Activated naive CD4-positive, alpha-beta T cell treated with Interleukin-2 at 50 U/mL for 16 hours (primary cell): ENCODE measurements at places on chromosomes 16 and 17.

DNA sequence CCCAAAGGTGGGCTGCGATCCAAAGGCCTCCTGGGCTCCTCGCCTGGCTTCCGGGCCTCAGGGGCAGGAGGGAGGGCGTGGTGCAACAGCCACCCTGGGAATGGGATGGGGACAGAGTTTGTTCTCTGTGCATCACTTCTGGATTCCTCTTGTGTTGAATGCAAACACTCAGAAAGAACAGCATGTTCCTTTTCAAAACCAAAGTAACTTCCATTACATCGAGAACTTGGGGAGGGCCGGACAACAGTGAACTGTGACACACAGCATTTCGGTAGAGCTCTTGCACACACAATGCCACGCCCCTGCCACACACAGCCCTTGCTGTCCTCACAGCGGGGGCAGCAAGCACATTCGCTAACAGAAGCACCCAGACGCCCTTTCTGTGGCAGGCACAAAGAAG is 36.1 kb upstream of the FASN start:
- no peak for DNase-seq

DNA sequence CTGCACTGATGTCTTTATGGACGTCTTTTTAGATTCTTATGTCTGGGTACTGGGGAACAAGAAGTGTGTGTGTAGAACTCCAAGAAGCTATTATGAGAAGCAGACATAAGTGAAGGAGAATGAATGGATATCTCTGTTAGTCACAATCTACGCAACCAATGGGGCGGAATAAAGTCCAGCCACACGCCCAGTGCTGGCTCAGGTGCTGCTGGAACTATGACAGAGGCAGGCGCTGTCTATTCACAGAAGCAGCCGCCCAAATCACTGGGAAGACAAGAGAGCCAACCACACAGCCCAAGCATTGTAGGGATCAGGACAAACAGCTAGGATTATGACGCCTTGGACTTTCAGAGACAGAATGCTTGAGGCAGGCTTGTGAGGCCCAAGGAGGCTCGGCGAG is 43.9 kb upstream of the ICAM2 start:
- DNase-seq = no peak

DNA sequence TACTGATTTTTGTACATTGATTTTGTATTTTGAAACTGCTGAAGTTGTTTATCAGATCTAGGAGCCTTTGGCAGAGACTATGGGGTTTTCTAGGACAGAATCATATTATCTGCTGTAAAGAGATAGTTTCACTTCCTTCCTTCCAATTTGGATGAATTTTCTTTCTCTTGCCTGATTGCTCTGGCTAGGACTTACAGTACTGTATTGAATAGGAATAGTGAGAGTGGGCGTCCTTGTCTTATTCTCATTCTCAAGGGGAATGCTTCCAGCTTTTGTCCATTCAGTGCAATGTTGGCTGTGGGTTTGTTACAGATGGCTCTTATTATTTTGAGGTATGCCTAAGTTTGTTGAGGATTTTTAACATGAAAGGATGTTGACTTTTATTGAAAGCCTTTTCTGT is 290.1 kb downstream of the MAP2K4 start:
- no peak for DNase-seq

DNA sequence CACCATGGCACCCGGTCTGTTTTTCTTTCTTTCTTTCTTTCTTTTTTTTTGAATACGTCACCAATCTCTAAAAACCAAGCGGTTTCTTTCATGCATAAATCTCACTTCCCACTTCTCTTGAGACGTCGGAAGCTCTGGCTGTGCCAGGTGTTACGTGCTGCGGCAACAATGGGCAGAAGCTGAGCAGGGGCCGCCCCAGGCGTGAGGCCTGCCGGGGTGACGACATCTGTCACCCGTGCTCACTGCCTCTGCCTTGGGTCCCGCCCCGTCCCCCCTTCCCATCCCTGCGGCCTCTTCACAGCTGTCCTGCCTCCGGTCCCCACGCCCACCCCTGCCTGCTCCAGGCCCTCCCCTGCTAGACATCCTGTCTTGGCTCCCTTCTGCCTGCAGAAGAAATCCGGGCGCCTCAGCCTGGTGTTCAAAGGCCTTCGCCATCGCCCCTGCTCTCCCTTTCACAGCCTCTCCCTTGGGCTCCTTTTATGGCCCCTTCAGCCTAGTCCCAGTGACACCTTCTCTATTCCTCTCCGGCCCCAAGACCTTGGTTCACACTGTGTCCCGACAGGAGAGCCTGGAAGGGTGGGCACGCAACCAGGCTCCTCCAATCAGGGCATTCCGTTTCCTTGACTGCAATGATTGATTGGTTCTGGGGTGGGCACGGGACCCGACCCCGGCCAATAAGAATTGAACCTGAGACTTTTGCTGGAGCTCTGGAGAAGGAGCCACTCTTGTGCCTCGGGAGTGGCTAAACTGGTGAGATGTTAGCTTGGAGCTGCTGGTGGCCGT is 4.8 kb downstream of the P2RX1 start:
- DNase-seq = peak; percentile 63

DNA sequence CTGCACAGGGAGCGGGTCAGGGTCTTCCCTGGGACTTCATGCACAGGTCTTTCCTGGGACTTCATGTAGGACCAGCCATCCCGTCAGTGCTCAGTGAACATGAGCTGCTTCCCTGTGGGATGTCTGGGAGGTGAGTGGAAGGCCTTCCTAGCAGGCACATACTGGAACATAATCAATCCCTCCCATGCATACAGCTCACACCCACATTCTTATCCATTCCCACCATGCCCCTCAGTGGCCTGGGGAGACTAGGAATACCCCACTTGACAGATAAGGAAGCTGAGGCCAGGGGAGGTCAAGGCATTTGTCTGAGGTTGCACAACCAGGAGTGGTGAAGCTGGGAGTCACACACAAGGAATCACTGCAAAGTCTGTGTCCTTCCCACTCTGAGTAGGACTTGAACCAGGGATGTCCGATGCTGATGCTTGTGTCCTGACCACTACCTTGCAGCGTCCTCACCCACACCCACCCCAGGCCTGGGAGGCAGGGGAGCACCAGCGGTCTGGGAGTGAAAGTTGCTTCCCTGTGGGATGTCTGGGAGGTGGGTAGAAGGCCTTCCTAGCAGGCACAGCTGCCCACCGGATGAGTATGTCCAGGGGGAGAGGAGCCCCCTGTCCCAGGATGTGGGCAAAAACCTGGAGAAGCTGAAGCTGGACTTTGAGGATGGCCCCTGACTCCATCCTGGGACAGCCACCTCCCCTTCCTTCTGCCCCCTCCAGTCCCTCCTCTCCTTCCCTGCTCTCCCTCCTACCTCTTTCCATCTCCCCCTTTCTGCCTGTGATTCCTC is 1.0 kb upstream of the NLRC5 start:
- DNase-seq = no peak

GRCh38 chr16:29943846-29944799 is 17.8 kb upstream of the TMEM219 start:
- no peak for DNase-seq

DNA sequence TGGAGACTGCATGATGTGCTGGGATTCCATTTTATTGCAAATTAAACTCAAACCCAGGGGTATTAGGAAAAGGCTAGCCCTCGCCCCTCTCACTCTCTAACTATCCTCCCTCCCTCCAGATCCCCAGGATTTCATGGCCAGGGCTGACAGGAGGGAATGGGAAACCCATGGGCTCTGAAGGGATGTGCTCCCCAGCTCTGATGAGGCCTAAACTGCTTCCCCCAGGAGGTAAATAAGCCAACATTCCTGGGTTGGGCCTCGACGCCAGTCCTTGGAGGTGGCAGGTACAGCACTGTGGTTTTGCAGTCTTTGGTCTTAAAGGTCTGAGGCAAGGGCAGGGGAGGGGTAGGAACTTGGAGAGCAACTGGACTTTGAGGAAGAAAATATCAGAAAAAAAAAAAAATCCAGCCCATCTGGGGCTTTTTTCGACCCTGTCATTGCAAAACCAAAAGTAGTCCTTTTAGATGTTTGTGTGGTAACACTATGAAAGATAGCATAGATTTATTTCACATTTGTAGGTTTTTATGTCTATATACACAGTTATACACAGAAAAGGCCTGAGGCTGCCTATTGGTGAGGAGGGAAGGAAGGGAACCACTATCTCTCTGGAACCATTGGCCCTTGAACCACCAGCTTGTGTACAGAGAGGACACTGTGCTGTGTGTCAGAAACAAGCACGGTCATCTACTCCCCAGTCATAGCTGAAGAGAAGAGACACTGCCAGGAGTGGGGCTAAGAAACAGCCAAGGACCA is 12.0 kb downstream of the C17orf113 start:
- no peak for DNase-seq

- DNase-seq = peak; percentile 43
These were observed 26.3 kb downstream of the FOXL1 start for GRCh38 chr16:86604436-86605193.
